H54 (cell line): ENCODE measurements at places on chromosomes 2 and 18.
A peak's percentile ranks its signal among the peaks of the same experiment; 100 is the strongest.

GRCh38 chr2:182366628-182367027 is 60.2 kb downstream of the PDE1A start:
- no peak for DNase-seq

DNA sequence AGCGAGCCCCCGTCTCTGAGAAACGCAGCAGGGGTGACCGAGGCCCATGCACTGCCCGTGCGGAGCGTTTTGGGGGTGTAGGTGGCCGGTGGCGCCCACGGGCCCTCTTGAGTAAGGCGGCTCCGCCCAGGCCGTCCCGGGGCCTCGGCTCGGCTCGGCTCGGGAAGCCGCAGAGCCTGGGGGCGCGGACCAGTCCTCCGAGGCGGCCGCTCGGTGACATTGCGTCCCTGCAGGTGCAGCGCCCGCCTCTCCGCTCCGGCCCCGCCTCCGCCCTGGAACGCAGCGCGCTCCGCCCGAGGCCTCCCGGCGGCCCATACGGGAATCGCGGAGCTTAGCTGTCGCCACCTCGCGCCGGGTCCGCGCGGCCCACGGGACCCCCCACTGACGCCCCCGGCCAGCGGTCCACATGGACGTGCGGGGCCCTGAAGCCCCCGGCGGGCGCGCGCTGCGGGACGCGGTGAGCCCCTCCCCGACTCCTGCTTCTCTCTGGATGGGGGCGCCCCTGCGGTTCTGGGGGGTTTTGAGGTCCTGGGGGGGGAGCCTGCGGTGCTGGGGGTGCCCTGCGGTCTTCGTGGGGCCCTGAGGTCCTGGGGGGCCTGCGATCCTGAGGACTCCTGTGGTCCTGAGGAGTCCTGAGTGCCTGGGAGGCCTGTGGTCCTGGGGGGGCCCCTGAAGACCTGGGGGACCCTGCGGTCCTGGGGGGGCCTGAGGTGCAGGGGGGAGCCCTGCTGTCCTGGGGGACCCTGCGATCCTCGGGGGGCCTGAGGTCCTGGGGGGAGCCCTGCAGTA is at the start of gene HSBP1L1:
Gene HSBP1L1 (plus strand): TSS at position 314 of the 789 bp plus-strand sequence. CDS start 93 bp downstream, at position 407.
- no peak for DNase-seq

DNA sequence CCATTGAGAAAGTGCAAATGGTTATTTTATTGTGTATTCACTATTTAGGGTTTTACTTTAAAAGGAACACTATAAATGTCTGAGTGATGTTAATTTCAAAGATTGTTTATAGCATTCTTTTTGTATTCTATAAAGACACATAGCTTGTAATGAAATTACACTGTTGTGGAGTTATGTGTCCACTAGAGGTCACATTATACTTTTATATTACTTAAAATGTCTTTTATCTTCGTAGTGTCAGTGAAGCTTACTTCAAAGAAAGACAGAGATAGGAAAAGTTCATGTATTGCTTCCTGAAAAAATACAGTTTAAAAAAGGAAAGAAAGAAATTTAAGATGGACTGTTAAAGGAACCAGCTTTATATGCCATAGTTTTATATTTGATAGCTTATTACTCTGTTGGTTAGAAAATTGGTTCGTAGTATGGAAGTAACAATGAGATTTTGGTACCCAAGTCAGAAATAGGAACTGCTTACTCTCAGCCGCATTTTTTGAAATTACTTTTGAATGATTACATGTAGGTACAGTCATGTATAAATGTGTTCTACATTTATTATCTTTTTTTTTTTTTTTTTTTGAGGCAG is 20.5 kb downstream of the APLF start:
- no peak for DNase-seq

DNA sequence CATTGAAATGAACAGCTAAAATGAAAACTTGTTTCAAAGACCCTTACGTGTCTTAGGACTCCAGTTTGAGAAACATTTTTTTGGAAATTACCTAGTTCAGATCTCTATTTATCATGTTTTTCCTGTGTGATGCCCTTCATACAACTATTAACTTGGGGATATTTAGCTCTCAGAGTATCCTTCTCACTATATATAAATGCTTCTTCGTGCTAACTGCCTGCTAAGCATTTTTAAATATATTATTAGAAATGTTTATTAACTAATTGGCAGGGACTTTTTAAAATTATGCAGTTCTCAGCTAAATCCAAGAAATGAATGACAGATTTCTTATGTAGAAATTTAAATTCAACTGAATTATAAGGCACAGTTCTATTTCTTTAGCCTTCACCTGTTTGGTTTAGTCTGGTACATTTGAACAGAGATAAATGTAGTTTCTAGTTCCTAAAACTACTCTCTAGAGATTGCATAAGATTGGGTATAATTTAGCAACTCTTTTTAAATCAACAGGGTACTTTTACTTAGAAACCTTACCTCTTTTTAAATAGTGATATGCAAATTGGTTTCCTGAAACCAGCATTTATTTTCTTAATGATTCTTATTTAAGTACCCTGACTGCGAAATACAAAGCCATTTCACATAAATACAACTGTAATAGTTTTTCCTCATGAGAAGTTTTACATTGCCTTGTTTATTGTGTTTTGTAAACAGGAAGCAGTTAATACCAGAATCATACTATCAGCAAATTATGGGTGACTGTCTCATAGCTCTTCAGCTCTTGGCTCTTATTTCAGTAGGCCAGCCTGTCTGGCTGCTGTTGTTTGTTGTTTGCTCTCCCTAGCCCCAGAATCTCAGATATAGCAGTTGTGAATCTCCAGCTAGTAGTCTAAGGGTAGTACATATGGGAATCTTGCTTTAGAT is 140.7 kb downstream of the PTRHD1 start:
- DNase-seq, result no peak

DNA sequence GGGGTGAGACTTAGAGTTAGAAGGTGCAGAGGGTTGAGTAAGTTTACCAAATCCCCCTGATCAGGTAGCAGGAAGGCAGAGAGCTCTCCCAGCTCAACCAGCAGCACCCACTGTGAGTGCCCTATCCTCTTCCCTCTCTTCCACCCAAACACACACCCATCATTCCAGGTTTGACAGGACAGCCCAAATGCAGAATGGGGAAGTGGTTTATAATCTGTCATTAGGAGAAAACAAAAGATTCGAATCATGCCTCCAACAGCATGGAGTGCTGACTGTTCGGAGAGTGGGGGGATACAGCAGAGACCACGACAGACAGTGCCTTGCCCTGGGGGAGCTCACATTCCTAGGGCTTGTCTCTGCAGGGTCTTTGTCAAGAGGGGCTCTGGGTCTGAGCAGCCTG is 11.7 kb downstream of the CXCR2 start:
- DNase-seq, result no peak

DNA sequence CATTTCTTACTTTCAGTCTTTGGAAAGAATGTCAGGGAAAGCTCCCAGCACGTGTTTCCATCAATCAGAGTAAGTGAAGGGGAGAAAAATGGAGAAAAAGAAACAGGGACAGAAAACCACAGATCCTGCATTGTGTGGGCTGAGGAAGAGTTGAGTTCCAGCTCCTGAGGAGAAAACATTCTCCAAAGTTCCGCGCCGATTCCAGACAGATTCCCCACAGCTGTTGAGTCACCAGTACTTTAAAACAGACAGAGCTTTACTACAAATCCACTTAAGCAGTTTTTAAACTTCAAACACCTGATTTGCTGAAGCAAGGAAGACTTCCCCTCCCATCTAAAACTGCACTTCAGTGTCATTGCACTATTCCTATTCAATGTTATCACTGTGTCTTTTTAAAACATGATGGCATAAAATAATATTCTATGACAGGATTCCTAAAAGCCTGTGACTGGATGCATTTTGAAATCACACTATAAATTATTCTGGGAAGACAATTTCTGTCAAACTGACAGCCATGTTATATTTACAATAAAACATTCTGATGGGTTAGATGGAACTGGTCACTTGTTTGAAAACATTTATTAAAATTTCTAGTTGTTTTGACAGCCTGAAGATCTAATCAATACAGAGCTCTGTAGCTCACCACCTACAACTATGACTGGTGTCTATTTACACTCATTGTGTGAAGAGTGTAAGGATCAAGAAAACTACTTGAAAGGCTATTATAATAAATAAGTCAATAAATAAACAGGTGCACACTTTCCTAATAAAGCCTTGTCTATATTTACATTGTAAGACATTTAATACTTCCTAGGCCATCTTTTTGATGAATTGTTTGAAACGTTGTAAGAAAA is 40.9 kb downstream of the TCF4 start:
- DNase-seq, result no peak

DNA sequence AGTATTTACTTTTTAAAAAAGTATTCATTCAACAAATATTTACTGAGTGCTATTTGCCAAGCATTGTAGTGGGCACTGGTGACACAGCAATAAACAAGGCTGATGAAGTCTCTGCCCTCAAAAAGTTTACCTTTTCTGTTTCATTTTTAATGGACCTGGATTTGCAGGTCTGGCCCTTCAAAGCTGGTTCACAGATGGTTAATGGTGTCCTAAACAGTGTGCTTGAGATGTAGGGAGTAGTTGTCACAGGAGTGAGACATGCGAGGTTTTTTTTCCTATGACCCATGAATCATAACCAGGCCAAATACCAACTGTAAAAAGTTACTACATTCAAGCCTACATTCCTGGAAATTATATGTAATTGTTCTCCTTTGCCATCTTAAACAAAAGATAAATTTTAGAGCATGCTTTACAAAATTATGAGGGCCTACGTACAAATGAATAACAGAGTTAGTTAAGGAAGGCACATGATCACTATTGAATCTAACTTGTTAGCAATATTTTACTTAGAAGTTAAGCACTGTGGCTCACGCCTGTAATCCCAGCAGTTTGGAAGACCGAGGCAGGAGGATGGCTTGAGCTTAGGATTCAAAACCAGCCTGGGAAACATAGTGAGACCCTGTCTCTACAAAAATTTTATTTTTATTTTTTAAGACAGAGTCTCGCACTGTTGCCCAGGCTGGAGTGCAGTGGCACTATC is 223.9 kb downstream of the MBD5 start:
- peak; percentile 21 for DNase-seq

DNA sequence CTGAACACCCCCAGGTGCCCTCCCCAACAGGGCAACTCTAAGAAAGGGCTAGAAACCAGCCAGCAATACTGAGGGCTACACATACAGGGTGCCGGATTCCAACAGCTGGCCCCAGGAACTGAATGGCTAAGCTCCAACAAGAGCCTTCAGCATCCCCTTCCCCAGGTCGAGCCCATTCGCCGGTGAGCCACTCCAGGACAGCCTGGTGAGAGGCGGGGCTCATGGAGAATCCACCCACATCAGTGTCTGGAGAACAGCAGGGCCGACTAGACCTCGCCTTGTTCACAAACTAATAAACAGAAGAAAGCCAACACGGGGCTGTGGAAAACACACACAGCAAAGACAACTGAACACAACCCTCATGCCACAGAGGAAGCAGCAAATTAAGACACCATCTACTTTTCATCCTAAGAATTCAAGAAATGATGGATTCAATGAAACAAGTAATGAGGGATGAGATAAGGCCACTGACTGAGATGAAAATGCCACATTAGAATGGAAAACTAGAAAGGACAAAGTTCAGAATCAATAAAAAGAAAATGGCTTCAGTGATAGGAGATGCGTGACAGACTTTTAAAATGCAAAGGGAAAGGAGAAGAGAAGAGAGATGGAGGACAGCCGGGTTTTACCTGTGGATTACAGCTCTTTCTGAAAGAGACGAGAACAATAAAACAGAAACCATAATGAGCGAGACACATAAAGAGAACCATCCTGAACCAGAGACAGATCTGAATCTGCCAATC is 8.2 kb downstream of the PER2 start:
- DNase-seq, result no peak

- DNase-seq, result no peak
Measured at GRCh38 chr2:127220102-127220767, at the start of gene CYP27C1. CYP27C1 (minus strand) TSS chr2:127220299; CDS start chr2:127220270, 29 bp downstream.

DNA sequence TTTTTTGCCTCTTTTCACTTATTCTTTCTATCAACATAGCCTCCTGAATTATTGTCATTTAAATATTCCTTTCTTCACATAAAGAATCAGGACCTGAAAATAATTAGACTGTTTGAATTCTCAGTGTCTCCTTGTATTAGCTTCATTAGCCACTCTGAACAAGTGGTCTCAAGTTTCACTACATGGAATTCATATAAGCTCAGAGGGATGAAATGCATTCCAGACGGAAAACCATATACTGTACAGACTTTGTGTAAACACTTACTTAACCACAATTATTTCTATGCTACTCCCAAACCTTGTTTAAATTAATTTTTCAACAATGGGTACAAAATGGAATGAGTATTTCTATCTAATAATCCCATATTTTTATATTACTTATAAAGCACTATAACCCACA is 53.4 kb downstream of the CHN1 start:
- no peak for DNase-seq

- DNase-seq, result no peak
Measured at GRCh38 chr2:96136129-96136720, 2.1 kb downstream of the ASTL start.

GRCh38 chr2:14678761-14679160 is 46.2 kb downstream of the LRATD1 start:
- DNase-seq, result no peak

DNA sequence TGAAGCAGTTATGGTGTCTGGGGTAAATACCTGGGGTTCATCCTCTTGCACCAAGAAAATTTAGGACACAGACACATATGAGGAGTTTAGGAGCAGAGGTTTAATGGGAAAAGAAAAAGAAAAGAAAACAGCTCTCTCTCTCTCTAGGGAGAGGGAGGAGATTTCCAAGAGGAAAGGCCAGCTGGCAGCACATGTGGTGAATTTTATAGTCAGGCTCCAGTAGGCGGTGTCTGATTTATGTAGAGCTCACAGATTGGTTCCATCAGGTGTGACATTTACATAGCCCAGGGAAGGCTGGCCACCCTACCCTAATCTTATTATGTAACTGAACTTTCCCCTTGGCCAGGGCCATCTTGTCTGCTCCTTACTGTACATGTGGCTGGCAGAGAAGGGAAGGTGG is 297.5 kb upstream of the RGPD4 start:
- no peak for DNase-seq

DNA sequence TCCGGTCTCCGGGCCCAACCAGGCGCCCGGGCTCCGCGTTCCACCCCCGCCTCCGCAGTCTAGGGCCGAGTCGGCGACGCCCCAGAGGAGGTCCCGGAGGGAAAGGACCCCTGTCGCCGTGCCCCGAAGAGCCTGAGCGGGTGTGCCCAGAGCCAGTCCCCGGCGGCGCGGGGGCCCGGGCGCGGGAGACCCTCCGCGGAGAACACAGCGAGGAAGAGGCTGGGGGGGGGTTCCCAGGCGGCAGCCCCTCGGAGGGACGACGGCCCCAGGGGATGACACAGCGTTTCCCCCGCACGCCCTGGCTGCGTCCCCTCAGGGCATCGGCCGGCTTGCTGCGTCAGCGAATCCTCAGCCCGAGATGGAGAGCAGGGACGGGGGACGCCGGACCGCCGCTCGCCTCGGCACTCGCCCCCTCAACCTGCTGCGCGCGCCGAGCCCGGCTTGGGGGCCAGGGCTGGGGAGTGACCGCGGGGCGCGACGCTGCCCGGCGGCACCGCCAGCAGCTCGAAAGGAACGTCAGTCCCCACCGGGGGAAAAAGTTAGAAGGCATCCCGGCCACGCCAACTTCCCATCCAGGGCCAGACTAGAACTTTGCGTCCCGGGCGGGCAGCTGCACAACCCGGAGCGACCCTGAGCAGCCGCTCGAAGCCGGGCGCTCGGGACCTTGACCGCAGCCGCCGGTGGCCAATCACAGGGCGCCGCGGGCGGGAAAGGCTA is 711 bp downstream of the SFXN5 start:
- DNase-seq, result peak; percentile 37

- DNase-seq, result no peak
Measured at GRCh38 chr2:3487028-3487425, 32.3 kb downstream of the ADI1 start.

GRCh38 chr18:78778651-78779050 is 201.0 kb upstream of the SALL3 start:
- DNase-seq, result no peak

GRCh38 chr2:95526360-95527341 is 42.1 kb upstream of the TRIM43B start:
- DNase-seq, result peak; percentile 43
